ENCODE measurements at places on chromosomes 5 and 9.
A peak's percentile ranks its signal among the peaks of the same experiment; 100 is the strongest.

DNA sequence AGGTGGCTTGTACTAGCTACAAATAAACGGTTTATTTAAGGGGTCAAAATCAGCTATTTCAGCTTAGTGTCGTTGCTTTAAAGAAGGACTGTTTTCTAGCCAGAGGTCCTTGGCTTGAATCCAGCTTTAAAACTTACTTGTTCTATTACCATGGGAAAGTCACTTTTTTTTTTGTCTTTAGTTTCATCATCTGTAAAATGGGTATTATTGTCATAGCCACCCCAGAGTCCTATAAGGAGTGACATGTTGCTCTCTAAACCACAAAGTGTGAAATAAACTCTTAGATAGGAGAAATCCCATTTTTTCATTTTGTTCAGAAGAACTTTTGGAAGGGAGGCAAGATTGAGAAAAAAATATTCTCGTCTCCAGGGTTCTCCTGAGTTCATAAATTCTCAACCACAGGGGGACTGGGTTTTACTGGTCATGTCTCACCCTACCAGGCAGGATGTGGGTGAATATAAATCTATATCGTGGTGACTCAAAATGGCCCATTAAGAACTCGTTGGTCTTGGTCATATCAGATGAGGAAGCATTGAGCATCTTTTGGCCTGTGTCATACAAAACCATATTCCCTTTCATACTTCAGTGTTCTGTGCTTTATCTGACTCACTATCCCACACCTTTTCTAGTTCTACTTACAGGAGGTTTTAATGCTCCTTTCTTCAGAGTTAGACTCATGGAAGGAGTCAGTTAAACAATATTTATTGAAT, 202.7 kb upstream of the NR3C1 start:
- DNase-seq = peak; percentile 5

- DNase-seq = no peak
Observed at GRCh38 chr5:119340597-119341218, 15.1 kb upstream of the TNFAIP8 start.

DNA sequence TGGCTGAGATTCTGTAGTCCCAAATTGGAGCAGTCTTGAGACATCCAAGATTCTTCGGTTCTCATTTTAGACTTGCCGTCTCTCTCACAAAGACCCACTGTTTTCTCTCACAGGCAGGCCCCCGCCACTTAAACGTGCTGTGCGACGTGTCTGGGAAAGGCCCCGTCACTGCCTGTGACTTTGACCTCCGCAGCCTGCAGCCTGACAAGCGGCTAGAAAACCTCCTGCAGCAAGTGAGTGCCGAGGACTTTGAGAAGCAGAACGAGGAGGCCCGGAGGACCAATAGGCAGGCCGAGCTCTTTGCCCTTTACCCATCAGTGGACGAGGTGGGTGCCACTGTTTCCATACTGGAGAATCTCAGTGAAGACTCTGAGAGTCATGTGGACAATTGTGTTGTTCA, 97.2 kb downstream of the DOCK8 start:
- no peak for DNase-seq

GRCh38 chr9:4755026-4755609, 14.1 kb upstream of the AK3 start:
- no peak for DNase-seq

Measured in activated CD4-positive, alpha-beta T cell treated with anti-CD3 and anti-CD28 coated beads, Interleukin-2, amount 50 U/mL, for 24 hours (primary cell).